ENCODE measurements at places on chromosomes 4 and X. TPM values are rescaled to one million over a fixed set of nuclear protein-coding genes. Genes with fewer than 3 reads are reported as not detected.

Gene VEGFD
- not detected for total RNA-seq

Gene GSX2
- total RNA-seq, result not detected

Gene GPR34
- total RNA-seq, result not detected

DNA sequence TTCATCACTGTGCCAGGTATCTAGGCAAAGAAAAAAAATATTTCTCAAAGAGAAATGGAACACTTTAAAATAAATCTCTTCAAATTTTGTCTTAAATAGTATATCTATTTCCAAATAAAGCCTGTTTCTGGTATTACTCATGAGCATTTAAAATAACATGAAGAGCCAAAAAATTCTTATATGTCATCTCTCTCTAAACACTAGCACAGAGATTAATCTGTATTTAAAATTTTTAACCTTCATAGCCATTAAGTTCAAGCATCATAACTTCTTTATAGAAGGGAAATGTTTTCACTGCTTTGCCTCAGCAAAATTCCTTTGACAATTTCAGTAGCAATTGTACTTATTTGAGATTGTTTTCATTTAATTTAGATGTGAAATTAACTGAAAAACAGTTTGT is 5.1 kb upstream of the CORIN start:
- DNase-seq, result no peak

DNA sequence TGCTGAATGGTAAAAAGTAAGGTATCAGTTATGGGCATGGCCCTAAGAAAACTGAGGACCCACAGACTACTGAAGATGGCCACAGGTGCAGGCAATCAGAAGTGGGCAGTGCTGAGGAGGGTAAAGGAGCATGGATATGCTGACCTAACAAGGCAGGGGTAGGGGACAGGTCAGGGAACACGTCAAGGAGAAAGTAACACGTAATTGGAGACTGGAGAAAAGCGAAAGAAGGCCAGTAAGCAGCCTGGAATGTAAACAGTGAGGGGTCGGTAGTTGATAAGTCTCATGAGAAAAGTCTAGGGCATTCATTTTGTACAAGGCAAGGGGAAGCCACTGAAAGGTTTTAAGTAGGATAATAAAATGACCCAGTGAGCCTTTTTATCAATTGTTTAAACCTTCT is 153.3 kb downstream of the PRDM5 start:
- DNase-seq, result no peak

GRCh38 chr4:153538487-153539357 is 72.6 kb downstream of the TMEM131L start:
- DNase-seq, result no peak

DNA sequence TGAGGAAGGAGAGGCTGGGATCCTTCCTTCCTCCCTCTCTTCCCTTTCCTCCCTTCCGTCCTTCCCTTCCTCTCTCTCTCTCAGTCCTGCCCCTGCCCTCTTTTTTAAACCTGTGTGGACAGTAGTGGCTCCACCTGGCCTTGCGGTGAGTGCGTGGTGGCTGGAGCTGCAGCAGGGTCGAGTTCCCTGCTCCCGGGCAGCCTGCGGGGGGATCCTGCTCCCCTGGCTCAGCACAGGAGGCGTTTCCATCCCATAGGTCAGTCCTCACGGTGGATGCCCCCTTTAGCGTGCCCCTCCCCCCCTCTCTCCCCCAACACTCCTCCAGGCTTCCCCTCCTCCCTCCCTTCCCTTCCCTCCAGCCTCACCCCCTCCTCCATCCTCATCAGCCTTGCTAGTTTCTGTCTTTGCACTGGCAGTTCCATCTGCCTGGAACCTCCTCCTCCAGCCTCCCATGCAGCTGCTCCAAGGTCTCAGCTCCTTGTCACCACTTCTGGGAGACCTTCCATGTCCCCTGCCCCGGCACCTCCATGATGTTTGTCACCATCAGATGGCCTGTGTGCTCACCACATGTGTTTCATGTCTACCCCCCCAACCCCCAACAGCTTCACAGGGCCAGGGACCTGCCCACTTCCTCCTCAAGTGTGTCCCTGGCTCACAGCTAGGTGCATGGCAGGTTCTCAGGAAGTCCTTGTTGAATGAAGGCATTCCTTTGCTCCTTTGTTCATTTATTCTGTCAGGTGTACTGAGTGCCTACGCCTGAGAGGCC is 68.4 kb downstream of the PSAPL1 start:
- DNase-seq, result no peak

DNA sequence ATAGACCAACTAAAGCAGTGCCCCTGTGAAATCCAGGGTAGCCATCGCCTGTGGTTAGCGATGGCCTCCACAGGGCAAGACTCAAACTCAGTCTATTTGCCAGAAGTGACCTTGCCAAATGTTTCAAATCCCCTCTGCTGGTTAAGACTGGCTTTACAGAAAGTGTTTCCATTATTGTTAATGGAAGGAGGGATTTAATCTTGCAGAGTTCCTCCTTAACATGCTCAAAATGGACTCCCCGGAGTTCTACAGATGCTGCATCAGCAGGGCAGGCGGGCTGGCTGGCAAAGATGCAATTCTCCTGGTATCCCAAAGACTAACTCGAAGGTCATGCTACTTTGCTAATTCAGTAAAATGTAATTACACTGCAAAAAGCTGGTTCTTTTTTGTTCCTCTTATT is 313.0 kb upstream of the SLC7A11 start:
- no peak for DNase-seq

Measured in WTC11 (cell line).